MG63 (cell line): ENCODE measurements at places on chromosomes 5 and 9.

DNA sequence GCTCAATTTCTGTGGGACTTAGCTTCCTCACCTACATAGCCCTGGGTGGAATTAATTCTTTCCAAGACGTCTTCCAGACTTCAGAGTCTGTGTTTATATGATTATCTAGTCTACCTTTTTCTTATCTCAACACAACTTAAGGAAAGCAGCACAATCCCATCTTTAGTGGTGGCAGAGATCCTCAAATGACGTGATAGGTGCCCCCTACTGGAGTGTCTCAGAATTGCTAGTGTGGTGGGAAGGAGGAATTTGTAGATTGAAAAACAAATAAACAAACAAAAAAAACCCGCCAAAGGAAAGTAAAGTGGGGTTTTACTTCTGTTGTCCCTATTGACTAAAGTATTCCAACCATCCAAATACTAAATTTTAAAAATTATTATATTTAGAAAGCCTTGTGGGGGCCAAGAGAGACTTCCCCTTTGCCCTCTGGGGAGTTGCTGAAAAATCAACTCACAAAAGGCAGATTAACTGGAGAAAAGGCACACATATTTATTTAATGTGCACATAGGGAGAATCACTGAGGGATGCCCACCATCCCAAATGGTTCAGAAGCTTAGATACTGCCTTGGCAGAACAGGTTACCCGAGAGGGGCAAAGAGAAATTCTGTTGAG, 283.3 kb downstream of the TMEM167A start:
- no peak for DNase-seq

DNA sequence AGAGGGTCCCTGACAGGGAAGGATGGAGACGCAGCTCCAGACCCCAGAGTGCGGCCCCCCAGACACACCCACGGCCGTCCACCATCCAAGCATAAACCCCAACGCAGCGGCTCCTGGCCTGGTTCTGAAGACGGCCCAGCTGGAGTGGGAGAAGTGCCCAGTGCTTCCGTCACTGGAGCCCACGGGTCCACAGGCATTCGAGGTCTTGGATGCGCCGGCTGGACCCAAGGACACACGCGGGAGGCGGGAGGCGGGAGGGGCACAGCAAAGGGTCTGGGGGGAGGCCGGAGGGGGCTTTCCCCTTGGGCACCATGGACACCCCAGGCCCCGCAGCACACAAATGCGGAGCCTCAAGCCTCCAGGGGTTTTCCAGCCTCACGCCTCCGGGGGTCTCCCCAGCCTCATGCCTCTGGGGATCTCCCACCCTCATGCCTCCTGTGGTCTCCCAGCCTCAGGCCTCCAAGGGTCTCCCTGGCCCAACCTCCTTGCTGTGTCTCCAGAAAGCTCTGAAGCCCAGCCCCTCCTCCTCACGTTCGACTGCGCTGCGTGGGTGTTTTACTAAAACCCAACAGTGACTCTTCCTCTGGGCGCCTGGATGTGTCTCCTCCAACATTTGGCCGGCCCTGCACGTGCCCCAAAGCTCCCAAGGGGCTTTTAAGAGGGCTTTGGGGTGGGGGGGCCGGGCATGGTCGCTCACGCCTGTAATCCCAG, 15.2 kb downstream of the EXD3 start:
- DNase-seq = no peak

DNA sequence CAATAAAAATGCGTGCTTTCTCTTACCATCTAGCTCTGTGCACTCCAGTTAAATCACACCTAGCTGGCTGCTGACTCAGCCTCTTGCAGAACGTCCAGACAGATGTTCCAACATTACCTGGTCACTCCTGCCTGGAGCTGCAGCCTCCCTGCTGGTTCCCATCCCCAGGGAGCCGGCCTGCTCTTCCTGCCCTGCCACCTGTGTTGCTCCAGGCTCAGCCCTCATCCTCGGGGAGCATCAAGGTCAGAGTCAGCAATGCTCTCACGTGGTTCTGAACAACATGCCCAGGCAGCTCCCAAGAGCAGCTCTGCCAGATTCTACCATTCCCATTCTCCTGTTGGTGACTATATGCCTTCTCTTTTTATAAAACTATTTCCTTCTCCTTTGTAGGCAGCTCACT, 81.3 kb downstream of the GADD45G start:
- DNase-seq = no peak

DNA sequence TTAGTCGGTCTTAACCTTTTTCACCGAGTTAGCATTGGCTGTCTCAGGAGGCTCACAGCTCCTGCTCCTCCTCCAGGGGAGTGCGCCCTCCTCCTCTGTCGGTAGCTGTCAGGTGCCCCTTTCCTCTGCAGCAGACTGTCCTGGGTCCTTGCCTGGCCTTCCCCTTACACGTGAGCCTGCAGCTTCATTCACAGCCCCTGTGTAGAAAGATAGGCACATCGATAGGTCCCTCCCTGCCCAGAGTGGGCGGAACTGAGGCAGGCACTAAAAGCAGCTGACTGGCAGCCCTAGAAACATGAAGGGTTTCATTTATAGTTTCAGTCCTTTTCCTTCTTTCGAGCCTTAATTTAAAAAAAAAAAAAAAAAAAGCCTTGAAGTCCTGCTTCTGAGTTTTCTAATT, 17.2 kb downstream of the TENT4A start:
- no peak for DNase-seq
